ENCODE measurements at places on chromosomes 1 and 21.
A peak's percentile ranks its signal among the peaks of the same experiment; 100 is the strongest.

GRCh38 chr1:244628789-244629188 lies 24.1 kb upstream of the DESI2 start:
- DNase-seq, result no peak

DNA sequence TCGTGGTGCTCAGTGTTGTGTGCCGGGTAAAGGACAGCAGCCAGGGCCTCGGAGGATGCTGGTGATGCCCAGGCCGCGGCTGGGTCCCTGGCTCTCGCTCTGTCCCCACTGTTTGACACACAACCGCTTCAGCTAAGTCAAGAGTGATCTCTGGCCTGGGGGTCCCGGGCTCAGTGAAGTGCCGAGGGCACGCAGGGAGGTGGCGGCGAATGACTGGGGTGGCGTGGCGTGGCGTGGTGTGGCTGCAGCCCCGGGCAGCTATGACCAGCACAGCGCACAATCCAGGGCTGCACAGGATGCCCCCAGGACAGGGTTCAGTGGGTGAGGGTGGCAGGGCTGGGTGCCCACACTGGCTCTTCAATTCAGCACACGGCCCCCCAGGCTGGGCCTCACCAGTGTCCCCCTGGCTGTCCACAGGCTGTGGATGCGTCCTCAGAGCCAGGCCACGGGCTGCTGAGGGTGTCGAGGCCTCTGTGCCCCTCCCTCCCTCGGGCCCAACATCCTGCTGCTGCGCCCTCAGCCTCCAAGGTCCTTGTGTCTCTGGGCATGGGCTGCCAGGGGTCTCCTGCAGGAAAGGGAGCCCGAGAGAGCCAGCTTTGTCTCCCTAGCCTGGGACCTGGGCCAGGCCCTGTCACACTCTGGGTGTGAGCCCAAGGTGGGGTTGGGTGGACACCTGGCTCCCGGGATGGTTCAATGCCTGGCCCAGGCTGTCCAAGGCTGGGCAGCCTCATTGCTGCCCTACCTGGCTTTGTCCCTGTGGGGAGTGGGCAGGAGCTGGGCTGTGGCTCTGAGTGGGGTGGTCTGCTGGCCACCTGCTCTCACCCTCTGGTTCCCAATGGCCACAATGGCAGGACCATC lies 12.0 kb upstream of the SKI start:
- DNase-seq, result no peak

- peak; percentile 84 for DNase-seq
Measured at GRCh38 chr1:114282751-114283403, 129.2 kb upstream of the SYT6 start.

DNA sequence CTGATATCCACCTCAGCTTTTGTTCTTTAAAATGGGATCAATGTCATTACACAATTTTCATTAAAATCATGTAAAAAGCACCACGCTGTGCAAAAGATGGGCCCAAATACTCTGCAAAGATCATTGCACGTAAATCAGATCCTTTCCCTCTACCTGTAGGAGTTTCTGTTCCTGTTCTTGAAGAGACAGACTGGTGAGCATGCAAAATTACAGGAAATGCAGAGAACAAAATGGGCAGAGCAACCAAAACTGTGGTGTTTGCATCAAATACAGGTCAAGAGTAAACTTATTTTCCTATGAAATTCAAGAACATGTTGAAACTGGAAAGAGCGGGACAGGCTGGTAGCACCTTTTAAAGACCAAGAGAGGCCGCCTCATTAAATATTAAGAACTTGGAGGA lies 294.9 kb upstream of the ADGRL2 start:
- DNase-seq, result no peak

GRCh38 chr1:18539171-18539570 lies 58.4 kb downstream of the KLHDC7A start:
- DNase-seq, result no peak

- DNase-seq, result no peak
Measured at GRCh38 chr1:26127235-26128163, 15.9 kb downstream of the PDIK1L start.

- DNase-seq, result no peak
Measured at GRCh38 chr1:58608297-58608696, 31.2 kb upstream of the TACSTD2 start.

DNA sequence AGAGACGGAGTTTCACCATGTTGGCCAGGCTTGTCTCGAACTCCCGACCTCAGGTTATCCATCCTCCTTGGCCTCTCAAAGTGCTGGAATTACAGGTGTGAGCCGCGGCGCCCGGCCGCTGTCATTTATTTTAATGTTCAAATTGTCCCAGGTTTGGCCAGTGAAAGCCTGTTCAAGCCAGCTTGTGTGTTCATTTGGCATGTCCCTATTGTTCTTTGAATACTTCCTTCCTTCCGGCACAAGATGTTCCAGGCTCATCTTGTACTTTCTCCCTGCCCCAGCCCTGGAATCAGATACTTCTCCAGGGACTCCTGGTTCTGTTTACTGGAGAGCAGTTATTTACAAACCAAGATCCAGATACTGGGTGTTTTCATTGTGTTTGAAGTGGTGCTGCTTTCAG lies 37.0 kb downstream of the ZBTB8B start:
- DNase-seq, result no peak

GRCh38 chr21:33478935-33479678 lies 667 bp downstream of the TMEM50B start:
- peak; percentile 22 for DNase-seq

- no peak for DNase-seq
Measured at GRCh38 chr21:34881839-34882371, 167.2 kb downstream of the RUNX1 start.

DNA sequence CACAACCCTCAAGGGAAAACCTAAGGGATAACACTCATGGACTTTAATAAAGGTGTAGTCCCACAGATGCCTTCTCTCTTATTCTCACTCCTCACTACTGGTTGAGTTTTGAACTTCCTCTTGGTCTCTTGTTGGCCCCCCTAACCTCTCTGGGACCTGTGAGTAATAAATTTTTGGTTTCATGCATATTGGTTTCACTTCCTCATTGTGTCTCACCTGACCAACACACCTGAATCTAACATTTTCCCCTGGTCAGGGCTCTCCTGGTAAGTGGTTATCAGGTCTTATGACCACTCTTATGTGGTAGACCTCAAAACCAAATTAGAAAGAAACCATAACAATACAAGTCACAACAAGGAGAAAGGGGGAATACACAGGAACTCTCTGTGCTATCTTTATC lies 60.5 kb upstream of the PRMT6 start:
- no peak for DNase-seq

- DNase-seq, result no peak
Measured at GRCh38 chr1:151159373-151159772, 2.9 kb downstream of the TNFAIP8L2 start.

DNA sequence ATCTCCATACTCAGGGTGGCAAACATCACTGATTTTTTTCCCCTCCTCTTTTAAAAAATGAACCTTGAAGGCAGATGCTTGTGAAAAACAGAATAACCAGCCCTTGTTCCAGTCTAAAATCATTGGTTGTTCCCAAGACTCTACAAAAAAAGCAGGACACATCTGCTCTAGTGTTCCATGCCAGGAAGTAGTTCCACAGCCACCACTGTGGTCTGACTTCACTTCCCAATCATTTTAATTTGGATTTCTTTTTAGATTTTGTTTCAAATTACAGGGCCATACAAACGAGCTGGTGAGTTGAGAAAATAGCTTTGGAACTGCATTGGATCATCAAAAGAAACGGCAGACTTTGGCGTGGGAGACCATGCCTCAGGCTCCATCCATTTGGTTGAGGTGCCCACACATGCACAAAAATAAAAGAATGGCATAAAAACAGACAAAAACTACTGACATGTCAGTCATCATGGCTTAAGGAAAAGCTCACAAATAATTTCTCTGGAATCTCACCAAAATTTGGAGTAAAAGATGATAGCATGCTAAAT lies 210.0 kb downstream of the GABPA start:
- no peak for DNase-seq

DNA sequence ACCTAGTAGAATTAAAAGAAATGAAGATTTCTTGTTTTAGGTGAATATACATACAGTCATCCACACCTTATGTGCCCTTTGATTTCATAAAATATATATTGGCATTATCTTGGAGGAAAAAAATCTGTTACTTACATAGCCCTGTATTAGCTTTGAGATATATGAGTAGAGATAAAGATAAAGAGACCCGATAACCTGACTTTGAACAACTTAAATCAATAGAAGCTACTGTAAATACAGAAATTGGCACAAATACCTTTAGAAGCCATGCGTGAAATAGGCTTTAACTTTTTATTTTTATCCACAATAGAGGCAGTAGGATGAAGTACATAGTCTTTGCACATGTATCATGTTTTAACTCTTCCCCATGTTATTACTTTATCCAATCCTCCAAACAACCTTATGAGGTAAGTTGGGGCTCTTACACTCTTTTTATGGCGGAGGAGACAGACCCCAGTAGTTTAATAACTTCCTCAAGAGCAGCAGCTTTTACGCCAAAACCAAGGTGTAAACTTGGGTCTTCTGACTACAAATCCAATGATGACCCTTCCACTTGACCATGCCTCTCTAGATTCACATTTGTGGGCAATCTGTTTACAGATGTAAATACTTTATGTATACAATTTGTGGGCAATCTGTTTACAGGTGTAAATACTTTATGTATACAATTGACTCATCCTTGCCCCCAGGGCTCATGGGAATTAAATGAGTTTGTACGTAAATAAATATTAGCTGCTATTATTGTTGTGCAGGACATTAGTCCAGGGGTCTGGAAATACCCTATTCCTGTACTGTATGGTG lies 2.1 kb downstream of the CD55 start:
- DNase-seq, result no peak

DNA sequence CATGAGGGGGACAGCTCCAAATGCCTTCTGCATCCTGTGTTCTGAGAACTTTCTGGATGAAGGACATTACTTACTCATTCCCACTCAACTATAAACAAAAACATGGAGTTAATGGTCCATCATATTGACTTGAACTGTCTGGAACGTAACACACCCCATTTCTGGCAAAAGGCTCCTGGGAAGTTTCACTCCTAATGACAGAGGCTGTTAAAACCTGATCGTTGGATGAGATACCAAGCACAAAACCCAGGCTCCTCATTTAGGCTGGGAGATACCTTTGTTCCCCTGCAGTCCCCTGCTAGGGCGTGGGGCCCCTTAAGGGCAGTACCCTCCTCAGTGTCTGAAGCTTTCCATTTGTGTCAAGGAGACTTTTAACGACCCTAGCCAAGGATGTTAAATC lies 78.9 kb downstream of the RHOU start:
- no peak for DNase-seq

GRCh38 chr1:2168535-2168934 lies 26.0 kb downstream of the FAAP20 start:
- DNase-seq, result no peak

DNA sequence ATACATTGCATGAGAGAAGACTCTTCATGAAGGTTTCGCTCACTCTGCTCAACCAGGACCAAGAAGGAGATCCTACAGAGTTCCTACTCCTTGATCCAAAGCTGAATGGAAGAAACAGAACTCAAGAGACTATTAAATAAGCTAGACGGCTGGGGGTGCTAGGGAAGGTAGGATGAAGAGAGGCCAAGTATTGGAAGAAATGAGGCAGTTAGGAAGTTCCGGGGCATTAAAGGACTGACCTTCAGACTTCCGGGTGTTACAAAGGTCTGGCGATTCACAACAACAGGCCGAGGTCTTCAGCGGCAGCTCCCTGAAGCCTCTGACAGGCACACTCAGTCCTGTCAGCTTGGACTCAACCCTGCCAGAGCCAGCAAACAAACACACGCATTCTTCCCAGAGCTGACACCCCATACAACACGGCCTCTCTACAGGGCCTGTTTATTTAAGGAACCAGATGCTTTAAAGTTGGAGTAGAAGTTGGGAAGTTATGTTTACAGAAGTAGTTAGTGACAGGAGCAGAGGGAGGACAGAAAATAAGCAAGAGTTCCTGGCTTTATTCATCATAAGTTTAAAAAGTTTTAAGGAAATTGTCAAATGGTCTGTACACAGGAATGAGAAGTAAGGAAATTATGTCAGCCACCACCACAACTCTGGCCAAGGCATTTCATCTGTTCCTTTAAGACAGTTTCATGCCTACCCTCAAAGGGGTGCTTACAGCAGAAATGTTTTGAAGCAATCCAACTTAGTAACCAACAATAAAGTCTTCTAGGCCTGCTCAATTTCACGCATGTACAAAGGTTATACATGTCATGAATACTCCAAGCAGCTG lies 4.7 kb downstream of the SORT1 start:
- DNase-seq, result no peak

DNA sequence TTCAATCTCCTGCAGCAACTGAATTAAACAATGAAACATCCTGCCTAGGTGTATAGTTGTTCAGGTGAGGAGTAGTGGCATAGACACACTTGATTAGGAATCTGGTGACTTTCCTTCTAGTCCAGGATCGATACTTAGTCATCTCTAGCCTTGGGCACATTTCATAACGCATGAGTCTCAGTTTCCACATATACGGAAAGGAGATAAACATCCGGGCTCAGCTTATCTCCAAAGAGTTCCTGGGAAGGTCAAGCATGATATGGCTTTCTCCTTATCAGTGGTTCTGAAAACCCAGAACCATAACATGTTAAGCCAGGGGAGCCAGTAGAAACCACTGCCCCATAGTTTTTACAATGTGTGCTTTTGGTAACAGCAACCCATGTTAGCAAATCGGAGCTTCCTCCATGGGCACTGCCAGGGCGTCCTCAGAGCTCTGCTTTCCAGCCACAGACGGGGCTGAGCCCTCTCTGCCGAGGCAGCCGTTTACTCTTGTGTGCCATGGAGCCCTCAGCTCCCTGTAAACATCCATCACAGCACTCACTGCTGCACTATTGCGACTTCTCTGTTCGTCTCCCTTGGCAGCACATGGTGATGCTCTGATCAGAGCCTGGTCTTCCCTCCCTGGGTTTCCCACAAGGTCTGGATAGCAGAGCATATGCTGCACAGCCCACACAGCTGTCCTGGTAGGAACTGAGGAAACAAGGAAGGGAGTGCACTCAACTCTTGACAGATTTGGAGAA lies 34.6 kb downstream of the RUNX1 start:
- no peak for DNase-seq

DNA sequence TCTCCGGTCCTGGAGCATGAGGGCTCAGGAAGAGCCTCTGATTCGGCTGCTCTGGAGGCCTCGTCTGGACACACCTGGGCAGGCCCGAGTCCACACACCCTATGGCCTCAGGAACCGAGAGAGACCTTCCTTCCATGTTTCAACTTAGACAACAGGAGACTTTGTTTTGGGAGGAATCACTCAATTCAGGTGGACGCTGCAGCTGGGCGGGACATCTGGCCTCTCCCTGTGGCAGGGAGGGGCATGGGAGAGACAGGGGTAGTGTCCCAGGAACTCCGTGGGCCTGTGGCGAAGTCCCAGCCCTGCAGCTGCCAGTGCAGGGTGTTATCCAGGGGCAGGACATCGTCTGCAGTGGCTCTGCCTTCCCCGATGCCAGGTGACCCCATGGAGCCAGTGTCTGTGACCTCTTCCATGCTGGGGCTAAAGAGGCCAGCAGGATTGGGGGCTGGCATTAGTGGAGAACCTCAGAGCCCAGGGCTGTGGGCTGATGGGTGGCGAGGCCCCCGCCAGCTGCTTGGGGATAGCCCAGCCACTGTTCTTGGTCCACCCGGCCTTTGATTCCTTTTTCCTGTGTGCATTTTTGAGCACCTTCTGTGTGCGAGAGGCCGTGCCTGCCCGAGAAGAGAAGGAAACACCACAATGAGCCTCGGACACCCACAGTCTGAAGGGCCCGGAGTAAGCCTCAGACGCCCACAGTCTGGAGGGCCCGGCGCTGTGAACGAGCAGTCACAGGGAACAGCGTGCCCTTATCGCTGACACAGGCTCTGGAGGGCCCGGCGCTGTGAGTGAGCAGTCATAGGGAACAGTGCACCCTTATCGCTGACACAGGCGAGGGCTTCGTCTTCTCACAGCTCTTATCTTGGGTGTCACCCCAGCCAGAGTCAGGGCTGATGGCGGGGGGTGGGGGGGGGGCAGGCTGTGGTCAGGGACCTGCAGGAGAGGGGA lies 6.2 kb downstream of the COL18A1 start:
- DNase-seq, result peak; percentile 98

GRCh38 chr1:9482403-9482802 lies 56.9 kb upstream of the SLC25A33 start:
- no peak for DNase-seq
